Stimulated activated CD4-positive, alpha-beta T cell treated with anti-CD3 and anti-CD28 coated beads, TNF-alpha, amount 100 ng/mL, for 24 hours (primary cell): ENCODE measurements at places on chromosomes 16 and 17.

DNA sequence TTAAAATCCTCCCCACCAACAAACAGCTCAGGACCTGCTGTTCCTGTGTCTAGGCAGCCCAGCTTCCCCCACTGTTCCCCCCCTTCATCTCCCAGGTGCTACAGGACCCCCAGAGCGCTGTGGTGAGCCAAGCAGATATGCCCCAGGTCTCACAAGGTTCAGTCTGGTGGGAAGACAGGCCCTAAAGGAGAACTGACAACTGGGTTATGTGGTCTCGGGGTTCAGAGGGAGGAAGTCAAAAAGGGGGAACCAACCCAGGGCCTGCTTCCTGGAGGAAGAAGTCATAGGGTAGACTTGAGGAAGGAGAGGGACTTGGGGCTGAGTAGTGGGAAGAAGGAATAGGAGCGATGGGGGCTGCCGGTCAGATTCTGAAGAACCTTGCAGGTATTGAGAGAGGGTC lies 2.6 kb downstream of the RIPOR1 start:
- no peak for DNase-seq

DNA sequence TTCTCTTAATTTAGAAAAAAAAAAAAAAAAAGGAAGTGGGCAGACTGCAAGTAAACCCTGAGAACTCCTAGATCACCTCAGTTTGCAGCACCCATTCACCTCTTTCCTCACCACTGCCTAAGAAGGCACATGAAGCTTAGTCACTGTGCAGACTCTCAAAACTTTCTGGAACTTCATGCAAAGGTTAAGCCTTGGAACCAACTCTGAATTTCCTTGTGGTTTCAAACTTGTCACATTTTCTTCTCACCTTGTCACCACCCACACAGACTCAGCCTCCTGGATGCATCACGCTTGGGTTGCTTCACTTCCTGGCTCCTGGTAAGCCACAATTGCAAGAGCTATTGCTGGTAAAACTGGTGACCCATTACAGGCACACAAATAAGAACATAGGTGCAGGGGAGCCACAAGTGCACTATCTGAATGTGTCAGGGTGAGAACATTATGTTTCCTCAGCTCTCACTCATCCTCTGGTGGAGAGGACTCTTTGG lies 15.0 kb upstream of the CPD start:
- peak; percentile 77 for DNase-seq

DNA sequence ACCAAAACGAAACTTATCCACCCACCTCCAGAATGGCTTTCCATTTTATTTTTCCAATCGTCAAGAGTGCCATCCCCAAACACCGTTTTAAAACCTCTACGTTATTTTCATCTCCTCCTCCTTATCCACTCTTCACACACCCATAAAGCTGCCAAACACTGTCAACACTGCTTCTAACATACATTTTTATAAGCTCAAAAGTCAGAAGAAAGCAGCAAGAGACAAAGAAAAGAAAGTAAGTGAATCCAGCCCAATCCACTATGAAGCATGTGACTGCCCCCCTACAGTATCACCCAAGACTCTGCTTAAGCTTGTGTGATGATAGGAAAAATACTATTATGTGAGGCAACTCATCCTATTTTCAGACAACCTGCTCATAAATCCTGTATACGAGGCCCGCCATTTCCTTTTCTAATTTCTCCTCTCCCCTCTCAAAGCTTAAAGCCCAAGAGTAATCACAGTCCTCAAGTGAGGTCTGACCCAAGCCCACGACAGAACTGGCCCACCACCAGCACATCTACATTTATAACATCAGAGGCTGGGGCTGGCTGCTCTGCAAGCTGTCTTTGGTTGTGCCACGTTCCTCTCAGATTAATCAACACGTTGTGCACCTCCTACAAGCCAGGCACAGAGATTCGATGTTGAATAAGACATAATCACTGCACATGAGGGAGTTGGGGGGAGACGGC lies 16.3 kb downstream of the USP31 start:
- DNase-seq: no peak

- DNase-seq: no peak
These were observed 27.7 kb upstream of the CACNG5 start for GRCh38 chr17:66807182-66807581.

DNA sequence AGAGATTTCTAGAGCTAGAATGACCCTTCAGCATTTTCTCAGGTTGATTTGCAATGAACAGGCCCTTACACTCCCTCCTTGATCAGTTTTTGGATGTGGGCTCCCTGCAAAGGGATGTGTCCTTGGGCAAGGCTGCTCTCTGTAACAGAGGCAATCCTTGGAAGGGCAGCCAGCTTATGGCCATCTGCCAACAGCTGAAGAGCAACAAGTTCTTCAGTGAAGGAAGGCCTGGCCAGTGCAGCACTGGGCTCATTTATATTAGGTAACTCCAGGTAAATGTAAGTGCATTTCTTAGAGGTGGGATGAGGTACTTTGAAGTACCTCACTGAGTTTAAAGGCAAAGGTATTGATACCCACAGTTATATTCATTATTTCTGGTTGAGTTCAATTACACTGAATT lies 114.3 kb upstream of the KCNJ16 start:
- DNase-seq: no peak

- peak; percentile 4 for DNase-seq
These were observed 20.7 kb upstream of the NAGS start for GRCh38 chr17:43983515-43984411.

DNA sequence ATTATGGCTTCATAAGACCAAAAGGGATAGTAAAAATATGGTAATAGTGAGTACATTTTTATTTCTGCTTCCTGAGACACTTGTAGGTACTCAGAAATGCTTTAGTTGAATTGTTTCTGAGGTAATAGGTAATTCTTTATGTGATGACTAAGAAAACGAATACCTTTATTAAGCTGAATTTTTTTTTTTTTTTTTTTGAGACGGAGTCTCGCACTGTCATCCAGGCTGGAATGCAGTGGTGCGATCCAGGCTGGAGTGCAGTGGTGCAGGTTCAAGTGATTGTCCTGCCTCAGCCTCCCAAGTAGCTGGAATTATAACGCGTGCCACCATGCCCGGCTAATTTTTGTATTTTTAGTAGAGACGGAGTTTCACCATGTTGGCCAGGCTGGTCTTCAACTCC lies 1.9 kb downstream of the RAD51C start:
- DNase-seq: no peak

DNA sequence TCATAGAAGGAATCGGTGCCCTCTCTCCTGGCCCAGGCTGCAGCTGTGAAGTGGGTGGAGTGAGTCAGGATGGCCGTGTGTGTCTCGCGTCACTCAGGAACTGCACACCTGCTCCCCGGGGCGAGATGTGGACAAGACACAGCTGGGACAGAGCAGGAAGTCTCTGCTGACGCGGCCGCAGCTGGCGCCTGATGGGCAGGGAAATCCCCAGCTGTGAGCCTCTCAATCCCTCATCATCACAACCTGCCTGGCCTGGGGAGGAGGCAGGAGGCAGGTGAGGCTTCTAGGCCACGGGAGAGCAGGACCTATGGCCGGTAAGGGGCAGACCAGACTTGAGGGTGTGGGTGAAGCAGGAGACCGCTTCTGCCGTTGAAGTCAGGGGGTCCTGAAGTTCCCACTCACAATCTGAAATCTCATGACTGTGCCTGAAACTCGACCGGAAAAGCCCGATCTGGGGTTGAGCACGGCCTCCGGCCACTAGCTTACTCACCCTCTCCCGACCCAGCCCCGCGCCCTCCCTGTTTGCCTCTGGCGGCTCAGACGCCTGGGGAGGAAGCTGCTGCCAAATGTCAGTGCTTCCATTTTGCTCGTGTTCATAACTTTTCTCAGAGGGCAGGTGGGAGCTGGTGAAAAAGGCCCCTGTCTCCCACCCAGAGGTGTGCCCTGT lies 1.1 kb upstream of the TRPV3 start:
- DNase-seq: peak; percentile 24

- DNase-seq: no peak
These were observed 222.8 kb downstream of the CCDC182 start for GRCh38 chr17:57522042-57523005.

DNA sequence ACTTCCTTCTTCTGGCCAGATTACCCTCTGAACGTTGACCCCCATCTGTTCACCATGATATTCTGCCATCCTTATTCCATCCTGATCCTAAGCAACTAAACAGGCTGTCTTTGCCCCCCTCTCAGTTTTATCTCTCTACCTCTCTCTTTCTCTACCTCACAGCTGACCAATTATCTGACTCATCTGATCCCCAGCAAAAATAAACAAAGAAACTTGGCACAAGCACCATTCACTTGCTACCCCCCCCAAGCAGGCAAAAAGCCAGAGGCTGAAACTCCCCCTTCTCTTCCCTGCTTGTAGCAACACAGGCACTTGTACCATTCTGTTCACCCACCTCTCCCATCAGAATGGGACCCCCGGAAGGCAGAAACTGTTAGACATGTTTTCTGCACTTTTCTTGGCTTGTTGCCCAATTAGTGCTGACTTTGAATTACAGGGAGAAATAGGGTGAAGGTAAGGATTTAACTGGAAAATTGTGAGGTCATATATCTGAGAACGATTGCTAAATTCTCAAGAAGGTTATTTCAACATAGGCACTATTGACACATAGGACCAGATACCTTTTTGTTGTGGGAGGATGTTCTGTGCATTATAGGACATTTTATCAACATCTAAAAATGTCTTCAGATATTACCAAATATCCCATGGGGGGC lies 163.2 kb downstream of the TOX3 start:
- no peak for DNase-seq

GRCh38 chr16:63653044-63653839 lies 1468.6 kb downstream of the CDH11 start:
- no peak for DNase-seq

GRCh38 chr16:85959686-85960085 lies 60.7 kb downstream of the IRF8 start:
- DNase-seq: no peak

- DNase-seq: no peak
These were observed 131.7 kb upstream of the SOX9 start for GRCh38 chr17:71989117-71989516.

GRCh38 chr17:40064971-40065768 lies 2.4 kb downstream of the THRA start:
- DNase-seq: no peak

DNA sequence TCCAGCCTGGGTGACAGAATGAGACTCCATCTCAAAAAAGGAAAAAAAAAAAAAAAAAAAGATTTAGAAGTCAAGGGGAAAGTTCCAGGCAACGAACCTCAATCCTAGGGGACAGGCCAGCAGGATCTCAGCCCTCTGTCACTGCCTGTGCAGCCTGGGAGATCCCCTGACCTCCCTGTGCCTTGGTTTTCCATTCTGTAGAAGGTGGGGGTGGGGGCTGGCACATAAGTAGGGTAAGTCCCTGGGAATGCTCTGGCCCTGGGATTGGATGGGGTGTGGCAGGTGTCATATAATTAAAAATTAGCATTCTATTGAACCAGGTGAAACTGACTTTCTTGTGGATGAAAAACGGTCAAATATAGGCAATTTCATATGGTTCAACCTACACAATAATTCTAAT lies 90.5 kb downstream of the C16orf78 start:
- DNase-seq: no peak
